Omental fat pad (tissue), 4 donors: ENCODE measurements at places on chromosomes 12 and 14.

- DNase-seq, result no peak
These were observed 161.3 kb upstream of the FAR2 start for GRCh38 chr12:28987538-28988324.

DNA sequence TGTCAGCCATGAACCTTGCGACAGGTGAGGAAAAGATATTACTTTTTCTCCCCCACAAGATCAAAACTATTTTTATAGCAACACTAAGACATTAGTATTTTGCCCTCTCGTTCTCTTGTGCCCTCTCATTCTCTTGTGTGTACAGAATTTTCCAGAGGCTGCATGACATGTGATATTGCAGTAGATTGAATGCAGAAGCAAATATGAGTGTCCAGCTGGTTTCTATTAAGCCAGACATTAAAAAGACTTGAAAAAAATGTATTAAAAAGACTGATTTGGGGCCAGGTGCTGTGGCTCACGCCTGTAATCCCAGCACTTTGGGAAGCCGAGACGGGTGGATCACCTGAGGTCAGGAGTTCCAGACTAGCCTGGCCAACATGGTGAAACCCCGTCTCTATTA is 63.7 kb upstream of the ZFP36L1 start:
- DNase-seq, result no peak

- DNase-seq, result no peak
These were observed 141.7 kb upstream of the ARHGAP5 start for GRCh38 chr14:31935391-31935790.

DNA sequence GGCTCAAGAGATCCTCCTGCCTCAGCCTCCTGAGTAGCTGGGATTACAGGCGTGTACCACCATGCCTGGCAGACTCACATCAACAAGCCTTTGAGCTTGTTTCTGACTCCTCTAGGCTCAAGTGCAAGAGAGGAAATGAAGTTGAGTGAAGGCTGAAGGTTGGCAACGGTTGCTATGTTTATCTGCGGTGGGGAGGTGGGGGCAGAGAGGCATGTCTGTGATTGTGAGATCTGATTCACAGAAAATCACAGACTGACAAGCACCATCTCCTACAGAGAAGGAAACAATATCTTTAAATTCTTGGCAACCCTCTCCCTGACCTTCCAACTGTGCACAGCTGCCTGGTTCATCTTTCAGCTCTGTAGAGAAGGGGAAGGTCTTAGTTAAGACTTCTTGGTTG is 22.1 kb upstream of the NINJ2 start:
- DNase-seq, result no peak

GRCh38 chr14:34081101-34081575 is 130.3 kb upstream of the EGLN3 start:
- no peak for DNase-seq

DNA sequence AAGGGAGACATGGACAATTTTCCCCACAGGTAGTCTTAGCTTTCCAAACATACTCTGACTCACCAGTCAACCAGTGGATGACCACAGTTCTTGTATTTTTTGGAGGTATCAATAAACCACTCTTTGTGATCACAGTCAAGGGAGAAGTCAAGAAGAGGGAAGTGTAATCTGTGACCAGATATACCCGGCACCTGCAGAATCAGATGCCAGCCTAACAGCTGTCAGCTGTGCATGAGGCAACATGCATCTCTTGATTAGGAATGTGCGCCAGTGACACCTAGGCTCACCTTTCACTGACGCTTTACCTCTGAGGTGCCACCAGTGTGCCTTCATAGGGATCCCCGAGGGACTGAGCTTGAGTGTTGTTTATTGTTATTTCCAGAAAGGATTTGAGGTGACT is 20.0 kb downstream of the PROX2 start:
- no peak for DNase-seq

DNA sequence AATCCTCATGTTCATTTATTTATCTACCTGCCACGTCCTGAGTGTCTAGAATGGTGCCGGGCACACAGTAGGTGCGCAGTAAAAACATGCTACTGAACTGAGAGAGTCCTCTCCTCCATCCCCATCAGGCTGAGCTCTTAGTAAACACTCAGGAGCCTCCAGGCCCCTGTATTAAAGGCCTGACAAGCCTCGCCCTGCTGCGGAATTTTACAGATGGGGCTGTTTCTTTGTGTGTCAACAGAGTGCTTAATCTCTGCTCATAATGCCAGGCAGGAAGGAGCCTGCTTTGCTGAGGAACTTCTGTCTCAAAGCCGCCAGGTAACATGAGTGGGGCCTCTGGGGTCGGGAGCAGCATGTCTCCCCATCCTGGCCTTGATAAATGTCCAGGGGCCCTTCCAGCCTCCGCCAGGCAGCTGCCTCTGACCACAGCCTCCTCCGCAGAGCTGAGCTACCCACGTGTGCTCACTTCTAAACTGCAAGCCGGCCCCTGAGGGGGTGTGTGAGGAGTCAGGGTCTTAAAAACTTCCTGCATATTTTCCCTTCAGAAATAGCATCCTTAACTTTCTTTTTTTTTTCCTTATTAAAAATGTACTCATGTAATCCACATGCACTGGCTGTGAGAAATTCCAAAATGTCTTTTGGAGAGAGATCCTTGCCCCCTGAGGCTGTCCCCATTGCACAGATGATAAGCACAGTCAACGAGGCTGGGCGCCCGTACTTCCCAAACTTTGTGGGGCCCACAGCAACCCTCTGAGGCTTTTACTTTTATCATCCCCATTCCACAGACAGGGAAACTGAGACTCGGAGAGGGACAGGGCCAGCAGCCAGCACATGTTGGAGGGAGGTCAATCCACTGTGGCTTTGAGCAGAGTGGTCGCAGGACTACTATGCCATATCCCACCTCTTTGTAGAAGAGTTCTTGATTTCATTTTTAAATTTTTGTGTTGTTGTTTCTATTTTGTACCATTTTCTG is 116.0 kb upstream of the NCOR2 start:
- no peak for DNase-seq

DNA sequence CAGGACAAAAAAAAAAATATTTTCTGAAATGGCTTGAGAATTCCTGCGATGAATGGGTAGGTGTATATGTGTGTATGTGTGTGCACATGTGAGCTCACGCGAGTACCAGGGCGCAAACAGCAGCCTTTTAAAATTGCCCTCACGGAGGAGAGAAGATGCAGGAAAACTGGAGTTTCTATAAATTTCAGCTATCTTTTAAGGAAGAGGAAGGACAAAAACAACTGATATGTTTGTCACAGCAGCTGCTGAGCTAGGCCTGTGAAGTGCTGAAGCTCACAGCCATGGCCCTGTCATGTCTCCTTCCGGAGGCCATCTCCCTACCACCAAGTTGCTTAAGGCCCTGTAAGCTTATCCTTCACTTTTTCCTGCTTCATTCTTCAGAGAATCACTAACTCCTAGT is 40.8 kb downstream of the DUSP16 start:
- no peak for DNase-seq

DNA sequence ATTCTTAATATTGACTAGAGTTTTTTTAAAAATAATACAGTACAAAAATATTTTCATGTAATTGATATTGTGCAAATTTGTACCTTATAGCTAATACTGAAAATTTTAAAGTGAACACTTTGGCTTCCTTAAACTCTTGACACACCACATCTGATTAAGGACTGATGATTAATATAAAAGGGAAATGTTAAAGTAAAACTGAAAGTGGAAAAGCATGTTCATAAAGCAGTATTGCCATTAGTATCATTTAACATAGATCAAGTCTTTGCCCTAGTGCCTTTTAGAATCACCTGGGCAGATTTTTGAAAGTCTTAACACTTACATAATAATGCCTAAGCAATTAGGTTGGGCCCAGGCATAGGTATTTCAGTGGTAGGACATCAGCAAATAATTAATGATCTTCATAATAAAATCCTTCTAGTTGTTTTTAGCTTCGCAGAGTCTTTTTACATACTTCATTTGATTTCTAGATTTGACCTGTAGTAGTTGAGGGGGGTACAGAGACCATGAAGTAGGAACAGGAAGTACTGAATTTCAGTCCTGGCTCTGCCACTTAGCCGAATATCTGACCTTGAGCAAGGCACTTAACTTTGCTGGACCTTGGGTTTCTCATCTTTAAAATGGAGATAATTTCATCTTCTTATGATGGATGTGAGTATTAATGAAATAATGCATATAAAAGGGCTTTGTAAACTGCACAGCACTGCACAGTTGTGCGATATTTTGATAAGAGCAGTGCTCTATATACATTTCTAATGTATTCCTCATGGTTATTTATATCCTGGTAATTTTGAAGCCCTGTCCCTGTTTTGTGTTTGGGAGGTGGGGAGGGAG is 43.7 kb downstream of the MARK3 start:
- no peak for DNase-seq

DNA sequence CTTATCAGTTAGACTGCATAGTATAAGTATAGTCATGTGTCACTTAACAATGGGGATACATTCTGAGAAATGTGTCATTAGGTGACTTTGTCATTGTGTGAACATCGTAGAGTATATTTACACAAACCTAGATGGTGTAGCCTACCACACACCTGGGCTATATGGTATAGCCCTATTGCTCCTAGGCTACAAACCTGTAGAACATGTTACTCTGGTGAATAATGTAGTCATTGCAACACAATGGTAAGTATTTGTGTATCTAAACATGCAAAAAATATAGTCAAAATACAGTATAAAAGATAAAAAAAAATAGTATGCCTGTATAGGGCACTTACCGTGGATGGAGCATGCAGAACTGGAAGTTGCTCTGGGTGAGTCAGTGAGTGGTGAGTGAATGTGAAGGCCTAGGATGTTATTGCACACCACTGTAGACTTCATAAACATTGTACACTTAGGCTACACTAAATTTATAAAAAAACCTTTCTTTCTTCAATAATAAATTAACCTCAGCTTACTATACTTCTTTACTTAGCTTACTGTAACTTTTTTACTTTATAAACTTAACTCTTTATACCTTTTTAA is 40.3 kb upstream of the ANKS1B start:
- no peak for DNase-seq

GRCh38 chr12:89166525-89166934 is 185.8 kb downstream of the DUSP6 start:
- DNase-seq, result no peak

DNA sequence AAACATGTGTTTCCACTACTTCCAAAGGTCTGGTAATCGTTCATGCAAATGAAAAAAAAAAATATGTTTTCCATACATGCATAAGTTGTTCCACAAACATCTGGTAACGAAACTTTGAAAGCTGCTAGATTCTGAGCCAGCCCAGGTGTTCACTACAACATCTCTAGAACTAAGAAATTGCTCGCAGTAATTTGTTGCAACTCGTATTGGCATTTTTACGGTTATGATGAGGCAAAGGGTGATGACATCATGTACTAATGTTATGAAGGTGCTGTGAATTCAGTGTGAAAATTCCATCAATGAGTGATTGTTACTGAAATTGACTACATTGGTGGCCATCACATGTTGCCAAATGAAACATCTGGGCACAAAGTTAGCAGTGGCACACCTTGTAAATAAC is 31.9 kb upstream of the CCDC91 start:
- DNase-seq, result no peak

DNA sequence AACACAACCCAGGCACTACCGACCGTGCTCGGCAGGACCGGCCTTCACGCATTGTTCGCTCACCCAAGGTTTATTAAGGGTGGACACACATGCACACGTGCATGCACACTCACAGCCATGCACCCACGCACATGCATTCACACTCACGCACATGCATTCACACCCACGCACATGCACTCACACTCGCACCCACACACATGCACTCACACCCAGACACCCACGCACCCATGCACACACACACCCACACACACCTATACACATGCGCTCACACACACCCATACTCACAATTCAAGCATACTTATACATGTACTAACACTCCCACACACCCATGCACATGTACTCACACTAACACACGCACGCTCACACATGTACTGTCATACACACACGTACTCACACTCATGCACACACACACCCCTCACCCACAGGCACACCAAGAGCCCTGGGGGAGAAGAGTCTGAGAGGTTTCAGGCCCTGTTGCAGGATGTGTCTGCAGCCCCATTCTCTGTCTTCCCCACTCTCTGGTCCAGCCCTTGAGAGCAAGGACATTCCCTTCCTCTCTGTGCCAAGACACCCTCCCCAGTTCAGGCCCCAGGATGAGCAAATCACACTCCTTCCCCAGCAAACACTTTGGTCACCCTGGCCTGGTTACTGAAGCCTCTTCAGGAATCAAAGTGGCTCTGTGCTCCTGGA is 49.4 kb upstream of the BCL11B start:
- DNase-seq, result no peak

- no peak for DNase-seq
These were observed 90.3 kb upstream of the RASSF8 start for GRCh38 chr12:25868193-25868592.

GRCh38 chr12:96141216-96141912 is 52.8 kb upstream of the ELK3 start:
- no peak for DNase-seq

- no peak for DNase-seq
These were observed 14.6 kb upstream of the EIF5 start for GRCh38 chr14:103319422-103319821.

- DNase-seq, result no peak
These were observed 6.0 kb downstream of the ZBTB39 start for GRCh38 chr12:57000393-57000792.

GRCh38 chr12:45878630-45879255 is 111.6 kb downstream of the SCAF11 start:
- no peak for DNase-seq

DNA sequence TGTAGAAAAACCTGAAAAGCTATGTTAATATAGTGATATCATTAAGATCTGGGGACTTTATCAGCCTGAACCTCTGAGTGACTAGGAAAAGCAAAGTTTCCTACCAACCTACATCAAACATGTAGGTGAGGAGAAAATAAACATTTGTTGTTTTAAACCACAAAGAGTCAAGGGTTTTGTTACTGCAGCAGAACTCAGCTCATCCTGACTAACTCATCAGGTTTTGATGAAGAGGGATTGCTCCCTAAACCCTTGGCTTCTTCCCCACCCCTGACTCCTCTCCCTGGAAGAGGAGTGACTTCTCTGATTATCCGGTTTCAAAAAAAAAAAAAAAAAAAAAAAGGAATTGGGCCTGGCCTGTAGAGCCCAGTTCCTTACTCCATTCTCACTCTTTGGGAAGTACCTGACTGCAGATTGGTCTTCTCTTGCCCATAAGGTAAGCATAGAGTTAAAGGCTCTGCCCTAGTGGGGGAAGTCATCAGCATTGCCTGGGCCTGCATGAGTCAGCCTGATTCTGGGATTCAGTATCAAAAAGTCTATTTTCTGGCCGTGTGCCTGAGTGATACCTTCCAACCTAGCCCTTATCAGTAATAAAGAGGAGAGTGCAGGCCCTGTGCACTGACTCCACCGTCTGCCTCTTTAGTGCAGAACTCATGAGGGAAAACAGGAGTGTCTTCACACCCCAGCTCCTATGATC is 16.9 kb downstream of the BDKRB1 start:
- DNase-seq, result no peak

- no peak for DNase-seq
These were observed 457.1 kb downstream of the DAD1 start for GRCh38 chr14:22131749-22132476.

GRCh38 chr14:89565607-89566006 is 148.6 kb upstream of the FOXN3 start:
- DNase-seq, result no peak

DNA sequence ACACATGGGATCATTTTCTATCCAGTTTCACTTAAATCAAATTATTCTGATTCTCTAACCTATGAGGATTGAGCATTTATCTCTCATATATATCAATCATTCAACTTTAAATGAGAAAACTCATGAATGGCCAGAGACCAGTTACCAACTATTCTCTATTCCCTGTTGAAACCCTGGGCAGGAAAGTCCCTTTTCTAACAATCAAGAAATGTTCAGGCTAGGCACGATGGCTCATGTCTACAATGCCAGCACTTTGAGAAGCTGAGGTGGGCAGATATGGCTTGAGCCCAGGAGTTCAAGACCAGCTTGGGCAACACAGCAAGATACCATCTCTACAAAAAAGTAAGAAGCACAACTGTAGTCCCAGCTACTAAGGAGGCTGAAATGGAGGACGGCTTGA is 18.0 kb downstream of the FMNL3 start:
- DNase-seq, result no peak
